ENCODE measurements at places on chromosomes 11 and 22.
A peak's percentile ranks its signal among the peaks of the same experiment; 100 is the strongest.

GRCh38 chr11:16737818-16738192 lies 642 bp upstream of the C11orf58 start:
- no peak for DNase-seq

DNA sequence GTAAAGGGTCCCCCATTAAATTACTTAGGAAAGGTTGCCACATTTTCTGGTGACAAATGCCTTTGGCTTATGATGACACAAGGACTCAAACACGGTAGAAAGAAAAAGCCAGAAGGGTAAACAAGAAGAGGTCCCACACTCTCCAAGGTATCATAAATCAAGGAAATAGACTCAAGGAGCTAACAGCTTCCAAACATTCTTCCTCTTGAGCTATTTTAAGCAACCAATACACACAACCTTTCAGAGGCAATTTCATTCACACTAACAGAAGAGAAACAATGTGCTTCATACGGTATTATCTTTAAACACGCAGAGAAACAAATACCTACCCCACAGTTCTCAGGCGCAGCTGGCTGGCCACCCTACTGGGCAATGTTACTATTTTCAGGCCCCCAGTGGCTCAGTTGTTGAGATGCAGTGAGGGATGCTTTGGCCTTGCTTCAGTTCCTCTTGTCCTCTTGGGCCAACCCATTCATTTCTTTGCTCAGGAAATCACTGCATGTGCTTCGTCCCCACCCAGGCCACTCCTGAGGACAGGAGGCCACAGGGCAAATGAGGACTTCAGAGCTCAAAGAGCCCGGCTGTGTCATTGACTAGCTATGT lies 15.8 kb downstream of the ABTB2 start:
- DNase-seq, result no peak

DNA sequence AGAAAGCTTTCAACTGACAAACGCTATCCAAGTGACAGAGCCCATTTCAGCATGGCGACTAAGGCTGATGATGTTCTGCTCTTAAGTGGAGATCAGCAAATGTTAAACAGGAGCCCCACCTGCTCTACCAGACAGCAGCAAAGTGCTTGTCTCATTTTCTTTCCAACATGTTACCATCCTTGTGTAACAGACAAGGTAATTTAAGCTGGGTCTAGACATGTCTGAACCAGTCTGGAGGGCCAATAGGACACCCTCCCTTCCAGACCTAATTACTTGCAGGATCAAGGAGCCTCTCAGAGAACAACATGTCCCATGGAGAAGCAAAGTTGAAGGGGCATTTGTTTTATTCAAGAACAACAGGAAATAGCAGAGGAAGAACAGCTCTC lies 3.9 kb upstream of the LMO2 start:
- DNase-seq, result peak; percentile 41

- no peak for DNase-seq
Observed at GRCh38 chr22:42883121-42883520, 26.0 kb upstream of the ARFGAP3 start.

GRCh38 chr11:45677770-45678512 lies 12.5 kb upstream of the CHST1 start:
- DNase-seq, result no peak

DNA sequence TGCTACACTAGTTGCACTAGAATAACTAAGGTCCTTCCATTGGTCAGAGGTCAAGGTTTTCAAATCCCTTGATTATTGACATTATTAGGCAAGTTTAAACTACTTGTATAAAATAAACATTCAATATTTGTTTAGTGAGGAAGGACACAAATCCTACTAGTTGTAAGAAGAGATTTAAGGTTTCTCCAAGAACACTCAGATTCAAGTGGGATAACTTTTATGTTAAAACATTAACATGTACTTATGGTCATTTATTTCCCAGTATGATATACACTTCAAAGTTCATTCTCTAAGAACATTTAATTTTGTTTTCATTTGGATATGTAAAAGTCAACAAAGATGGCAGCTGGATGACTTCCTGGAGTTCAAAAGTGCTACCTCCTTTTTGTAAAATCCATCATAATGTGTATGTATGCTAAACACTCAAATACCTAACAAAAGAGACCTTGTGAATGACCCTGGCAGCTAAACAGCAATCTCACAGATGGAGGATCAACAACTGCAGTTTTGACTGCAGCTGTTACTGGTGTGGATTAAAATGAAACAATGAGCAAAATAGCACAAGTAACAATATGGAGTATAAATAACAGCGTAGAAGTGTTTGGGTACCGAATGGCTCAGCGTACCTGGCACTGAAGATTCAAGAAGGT lies 1.5 kb downstream of the CCDC90B start:
- DNase-seq, result peak; percentile 45

GRCh38 chr22:17549655-17550054 lies 13.6 kb upstream of the SLC25A18 start:
- DNase-seq, result no peak

DNA sequence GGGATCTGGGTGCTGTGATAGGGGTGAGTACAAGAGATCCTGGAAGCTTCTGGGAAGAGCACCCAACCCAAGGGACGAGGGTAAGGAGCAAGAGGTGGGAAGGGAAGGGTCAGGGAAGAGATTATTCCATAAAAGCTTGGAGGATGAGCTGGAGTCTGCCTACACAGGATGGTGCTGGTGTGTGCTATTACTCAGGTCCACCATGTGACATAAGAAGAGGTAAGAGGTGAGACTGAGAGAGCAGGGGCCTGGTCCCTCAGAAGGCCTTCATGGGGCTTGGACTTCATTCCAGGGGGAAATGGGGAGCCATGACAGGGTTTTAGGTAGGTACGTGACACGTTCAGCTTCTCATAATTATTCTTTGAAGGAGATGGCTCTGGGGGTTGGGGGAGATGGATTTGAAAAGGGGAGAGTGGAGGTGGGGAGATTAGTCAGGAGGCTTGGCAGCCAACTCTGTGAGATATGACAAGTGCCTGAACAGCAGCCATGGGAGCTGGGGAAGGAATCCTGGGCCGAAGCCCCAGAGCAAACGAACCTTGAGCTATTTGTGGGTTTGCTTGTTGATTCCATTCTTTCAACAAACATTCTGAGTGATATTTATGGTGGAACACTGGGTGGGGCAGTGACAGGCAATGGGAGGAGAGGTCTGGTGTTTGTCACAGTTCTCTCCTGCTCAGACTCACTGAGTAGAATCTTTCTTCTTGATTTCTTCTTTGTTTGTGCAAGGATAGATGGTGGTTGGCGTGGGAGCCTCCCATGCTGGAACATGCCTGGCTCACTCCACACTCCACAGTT lies 11.2 kb upstream of the NCAM1 start:
- DNase-seq, result no peak

GRCh38 chr11:1371836-1372465 lies 17.8 kb upstream of the BRSK2 start:
- DNase-seq, result no peak

GRCh38 chr11:59208956-59209355 lies 3.8 kb downstream of the MPEG1 start:
- no peak for DNase-seq

- DNase-seq, result no peak
Observed at GRCh38 chr22:49538006-49538405, 289.7 kb downstream of the BRD1 start.

DNA sequence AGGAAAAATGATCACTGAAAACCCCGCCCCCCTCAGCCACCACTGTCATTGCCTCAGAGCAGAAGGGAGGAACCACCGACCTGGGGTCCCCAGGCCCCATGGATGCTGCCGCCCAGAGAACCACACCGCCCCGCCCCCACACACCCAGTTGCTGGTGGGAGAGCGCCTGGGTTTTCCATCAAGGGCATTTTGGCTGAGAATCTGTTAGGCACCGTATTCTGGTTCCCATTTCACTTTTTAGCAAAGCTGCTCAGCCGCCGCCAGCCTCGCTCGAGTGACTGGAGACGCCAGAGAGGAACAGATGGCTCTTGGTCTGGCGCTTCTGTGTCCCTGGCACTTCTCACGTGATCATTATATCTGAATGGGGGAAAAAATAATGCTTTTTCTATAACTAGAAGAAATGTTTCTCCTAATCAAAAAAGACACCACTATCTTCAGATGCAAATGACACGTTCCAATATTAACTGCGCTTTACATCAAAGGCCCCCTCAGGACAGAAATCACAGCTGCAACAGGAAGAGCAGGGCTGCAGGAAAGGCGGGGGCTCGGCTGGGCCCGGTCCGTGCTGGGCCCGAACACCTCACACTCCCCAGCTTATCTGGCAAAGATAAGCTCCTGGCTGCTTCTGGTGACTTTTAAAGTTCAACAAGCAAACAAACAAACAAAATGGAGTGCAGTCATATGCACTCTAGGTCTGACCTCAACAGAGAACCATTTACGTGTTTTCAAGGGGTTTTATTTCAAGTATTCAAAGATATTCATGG lies 149.8 kb downstream of the MPPED1 start:
- no peak for DNase-seq

- DNase-seq, result no peak
Observed at GRCh38 chr11:66723693-66724092, 5.3 kb downstream of the SPTBN2 start.

DNA sequence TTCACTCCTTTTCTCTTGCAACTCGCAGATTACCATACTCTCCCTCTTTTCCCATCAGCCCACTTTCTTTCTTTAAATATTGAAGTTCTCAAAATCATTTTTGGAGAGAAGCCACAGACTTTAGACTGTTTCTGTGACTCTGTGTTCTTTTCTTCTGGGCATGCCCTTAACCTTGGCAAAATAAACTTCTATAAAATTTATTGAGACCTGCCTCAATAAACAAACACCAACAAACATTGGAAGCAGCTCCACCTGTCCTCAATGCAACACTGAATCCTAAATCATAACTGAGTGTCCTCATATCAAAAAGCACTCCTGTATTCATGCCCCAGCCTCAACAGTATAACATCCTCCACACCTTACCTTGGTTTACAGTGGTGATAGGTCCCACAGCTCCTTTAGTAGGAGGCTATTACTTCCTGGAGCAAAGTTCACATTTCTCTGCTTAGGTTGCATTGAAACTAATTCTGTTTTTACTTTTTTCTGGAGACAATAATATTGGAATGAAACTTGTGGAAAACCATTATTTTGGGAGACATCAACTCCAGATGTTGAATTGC lies 320.0 kb upstream of the LRRC4C start:
- DNase-seq, result no peak

DNA sequence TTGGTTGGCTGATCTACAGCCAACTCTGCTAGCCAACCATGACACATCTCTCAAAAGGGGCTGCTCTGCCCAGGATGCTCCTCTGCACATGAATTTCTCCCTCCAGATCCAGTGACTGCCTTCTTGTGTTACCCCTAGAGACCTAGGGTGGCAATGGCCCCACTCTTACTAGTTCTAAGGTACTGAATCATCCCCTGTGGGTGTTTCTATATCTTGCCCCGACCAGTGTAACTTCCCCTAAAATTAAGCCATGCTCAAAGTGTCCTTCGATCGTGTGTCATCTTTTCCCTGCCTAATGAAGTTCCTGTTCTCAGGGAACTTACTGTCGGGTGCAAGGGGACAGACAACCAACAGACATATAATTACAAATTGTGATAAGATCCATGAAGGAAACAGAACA lies 113.3 kb downstream of the FAM76B start:
- DNase-seq, result no peak

DNA sequence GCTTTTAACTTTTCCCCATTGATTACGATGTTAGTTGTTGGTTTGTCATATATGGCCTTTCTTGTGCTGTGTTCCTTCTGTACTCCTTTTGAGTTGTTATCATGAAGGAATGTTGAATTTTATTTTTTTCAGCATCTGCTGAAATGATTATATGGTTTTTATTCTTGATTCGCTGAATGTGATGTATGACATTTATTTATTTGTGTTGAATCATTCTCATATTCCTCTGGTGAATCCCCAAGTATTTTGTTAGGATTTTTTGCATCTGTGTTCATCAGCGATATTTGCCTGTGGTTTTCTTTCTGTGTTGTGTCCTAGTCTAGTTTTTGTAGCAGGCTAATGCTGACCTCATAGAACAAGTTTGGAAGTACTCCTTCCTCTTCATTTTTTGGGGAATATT lies 78.2 kb downstream of the GGT1 start:
- DNase-seq, result no peak

DNA sequence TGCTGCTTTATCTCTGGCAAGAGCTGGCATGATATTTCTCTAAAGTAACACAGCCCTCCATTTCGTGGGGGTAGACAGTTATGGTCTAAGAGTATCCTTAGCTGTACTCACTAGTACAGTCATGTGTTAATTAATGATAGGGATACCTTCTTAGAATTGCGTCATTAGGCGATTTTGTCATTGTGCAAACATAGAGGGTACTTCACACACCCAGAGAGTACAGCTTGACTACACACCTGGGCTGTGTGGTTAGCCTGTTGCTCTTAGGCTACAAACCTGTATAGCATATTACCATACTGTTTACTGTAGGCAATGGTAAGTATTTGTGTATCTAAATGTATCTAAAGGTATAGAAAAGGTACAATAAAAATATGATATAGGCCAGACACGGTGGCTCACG lies 17.0 kb downstream of the XRCC6 start:
- no peak for DNase-seq

DNA sequence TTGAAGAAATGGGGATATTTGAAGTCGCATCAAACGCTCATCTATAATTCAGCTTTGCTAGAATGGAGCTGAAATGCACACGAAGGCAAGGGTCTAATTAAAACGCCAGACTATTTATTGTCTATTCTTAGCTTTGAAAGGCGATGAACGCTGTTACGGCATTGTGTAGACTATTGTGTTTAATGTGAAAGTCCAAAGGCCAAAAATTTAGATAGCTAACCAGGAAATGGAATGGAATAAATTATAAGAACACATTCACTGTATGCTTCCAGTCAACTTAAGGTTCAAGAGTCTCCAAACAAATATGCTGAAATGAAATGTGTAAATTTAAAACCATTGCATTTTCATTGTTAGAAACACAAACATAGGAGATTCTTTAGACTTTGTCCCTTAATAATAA lies 186.2 kb downstream of the CWF19L2 start:
- DNase-seq, result peak; percentile 59

DNA sequence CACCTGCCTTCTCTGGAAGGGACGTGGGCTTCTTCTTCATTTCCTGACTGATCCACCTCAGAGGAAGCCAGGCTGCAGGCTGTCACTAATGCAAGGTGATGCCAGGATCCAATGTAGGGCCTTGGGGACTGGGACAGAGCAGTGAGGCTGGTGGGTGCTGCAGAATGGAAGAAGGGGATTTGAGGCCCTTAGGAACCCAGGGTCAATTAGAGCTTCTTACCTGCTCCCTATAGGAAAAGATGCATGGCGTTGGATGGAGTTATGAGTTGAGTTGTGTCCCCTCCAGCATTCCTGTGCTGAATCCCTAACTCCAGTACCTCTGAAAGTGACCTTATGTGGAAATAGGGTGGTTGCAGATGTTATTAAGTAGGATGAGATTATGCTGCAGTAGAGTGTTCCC lies 190.4 kb downstream of the MIAT start:
- DNase-seq, result no peak

DNA sequence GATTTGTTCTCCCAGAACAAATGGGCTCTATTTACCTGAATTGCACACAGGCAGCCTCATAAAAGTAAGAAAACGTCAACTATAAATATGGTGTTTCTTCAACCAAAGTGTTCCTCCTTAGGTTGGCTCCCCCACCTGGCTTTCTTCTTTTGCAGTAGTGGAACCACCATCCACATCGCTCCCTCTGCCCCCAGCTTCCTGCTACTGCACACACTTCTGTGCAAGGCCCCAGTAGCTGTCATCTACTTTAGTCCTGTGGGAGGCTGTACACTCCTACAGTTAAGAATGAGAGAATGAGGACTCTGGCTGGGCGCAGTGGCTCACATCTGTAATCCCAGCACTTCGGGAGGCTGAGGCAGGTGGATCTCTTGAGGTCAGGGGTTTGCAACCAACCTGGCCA lies 89.5 kb downstream of the BMAL1 start:
- no peak for DNase-seq
